ENCODE measurements at places on chromosomes 6 and 20. TPM values are rescaled to one million over a fixed set of nuclear protein-coding genes. Genes with fewer than 3 reads are reported as not detected.

The SGK1 gene
- 28.1 TPM for total RNA-seq

The SLC26A8 gene
- total RNA-seq = not detected

The BCAS1 gene
- total RNA-seq = not detected

The LAMA5 gene
- total RNA-seq = 89.3 TPM

The MUC22 gene
- total RNA-seq = 0.14 TPM

The DDX43 gene
- total RNA-seq = 0.68 TPM

The SYCP2 gene
- total RNA-seq = 1.4 TPM

Data from Right ventricle myocardium inferior (tissue), 1 donor.